ENCODE measurements at places on chromosomes 5 and 9.

DNA sequence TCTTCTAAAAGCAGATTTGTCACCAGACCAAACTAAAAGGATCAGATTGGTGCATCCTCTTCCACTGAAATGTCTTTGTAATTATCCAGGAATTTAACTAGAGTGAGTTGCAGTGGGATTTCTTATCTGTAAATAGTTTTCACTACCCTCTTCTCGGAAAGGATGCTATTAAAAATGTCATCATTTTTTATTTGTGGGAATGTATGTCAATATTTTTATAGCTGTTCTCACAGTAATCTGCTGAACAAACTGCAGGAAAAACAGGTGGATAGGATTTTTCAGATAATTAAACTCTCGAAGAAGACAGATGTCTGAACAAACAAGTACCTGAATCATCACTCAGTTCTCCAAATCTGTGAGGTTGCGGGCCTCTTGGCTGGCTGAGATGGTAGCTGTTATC is 62.7 kb downstream of the RAB14 start:
- no peak for DNase-seq

- DNase-seq, result no peak
Measured at GRCh38 chr9:10045598-10045997, 567.2 kb downstream of the PTPRD start.

DNA sequence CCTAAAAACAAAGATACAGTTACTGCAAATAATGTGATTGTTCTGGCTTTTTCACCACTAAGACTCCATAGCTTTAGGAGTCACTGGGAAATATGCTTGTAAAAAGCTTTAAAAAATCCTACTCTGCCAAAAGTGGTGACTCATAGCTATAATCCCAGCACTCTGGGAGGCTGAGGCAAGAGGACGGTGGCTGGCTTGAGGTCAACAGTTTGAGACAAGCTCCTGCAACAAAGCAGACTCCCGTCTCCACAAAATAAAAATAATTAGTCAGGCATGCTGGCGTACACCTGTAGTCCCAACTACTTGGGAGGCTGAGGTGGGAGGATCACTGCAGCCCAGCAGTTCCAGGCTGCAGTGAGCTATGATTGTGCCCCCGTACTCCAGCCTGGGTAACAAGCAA is 406.4 kb downstream of the HTR1A start:
- no peak for DNase-seq

DNA sequence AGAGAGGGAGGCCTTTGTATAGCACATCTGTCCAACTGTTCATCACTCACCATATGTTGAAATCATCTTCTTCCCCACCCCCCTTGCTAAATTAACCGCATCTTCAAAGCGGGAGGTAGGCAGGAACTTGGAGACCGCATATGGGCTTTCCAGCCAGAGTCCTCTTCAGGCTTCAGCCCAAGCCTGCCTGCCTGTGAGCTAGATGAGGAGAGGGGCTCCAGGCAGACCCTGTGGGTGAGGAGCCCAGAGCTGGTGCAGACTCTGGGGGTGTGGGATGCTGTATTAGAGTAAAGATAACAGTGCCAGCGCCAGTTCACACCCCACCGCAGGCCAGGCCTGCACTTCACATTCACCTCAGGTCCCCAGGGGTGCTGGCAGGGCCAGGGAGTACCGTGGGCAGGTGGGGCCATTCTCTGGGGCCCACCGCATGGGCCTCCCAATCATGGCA is 16.2 kb downstream of the PRRC2B start:
- DNase-seq, result no peak

- no peak for DNase-seq
Measured at GRCh38 chr5:96597438-96598020, 64.6 kb upstream of the CAST start.
